ENCODE measurements at places on chromosomes 5 and 9.

DNA sequence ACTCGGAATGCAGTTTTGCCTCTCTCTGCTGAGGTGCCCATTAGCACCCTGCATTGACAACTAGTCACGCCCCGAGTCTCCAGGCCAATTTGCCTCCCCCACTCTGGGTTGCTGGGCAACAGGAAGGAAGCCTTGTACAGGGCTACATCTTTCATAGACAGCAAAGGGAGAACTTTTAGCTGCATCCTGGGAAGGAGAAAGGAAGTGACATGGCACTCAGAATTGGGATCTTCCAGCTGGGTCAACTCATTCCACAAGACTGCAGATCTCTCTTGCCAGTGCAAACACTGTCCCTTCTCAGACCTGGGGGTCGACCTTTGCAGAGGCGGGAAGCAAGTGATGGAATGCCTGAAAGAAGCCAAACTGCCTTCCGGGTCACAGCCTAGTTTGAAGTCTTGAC is 282.0 kb downstream of the SLIT3 start:
- no peak for DNase-seq

DNA sequence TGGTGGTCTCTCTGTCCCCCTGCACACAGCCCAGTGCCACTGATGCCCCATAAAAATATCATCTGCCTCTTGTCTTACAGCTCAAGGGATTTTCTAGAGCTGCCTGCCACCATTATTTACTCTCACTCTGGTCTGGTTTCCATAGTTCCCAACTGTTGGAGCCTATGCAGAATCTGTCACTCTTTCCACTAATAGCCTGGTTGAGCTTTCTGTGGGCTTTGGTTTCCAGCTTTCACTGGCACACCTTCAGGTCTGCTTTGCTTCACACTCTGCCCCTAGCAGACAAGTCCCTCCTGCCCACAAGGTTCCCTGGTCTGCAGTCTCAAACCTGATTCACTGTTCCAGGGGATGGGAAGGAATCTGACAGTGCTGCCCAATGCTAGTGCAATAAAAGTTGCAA is 103.0 kb upstream of the FTMT start:
- DNase-seq: no peak

DNA sequence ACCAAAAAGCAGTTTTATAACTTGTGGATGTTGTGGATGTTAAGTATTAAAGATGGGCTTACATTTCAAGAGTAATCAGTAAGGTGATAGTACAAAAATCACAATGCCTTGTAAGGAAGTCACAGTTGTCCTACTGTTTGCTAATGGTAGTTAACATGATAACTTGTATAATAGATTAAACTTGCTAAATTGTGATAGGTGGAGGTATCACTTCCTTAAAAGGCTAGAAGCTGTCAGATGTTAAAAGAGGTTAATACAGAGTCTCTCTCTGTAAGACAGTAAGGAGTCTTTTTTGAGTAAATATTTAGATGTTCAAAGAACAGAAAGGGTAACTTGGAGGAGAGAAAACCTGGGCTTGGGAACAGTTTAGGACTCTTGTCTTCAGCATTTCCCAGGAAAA is 14.2 kb upstream of the MACIR start:
- DNase-seq: no peak

DNA sequence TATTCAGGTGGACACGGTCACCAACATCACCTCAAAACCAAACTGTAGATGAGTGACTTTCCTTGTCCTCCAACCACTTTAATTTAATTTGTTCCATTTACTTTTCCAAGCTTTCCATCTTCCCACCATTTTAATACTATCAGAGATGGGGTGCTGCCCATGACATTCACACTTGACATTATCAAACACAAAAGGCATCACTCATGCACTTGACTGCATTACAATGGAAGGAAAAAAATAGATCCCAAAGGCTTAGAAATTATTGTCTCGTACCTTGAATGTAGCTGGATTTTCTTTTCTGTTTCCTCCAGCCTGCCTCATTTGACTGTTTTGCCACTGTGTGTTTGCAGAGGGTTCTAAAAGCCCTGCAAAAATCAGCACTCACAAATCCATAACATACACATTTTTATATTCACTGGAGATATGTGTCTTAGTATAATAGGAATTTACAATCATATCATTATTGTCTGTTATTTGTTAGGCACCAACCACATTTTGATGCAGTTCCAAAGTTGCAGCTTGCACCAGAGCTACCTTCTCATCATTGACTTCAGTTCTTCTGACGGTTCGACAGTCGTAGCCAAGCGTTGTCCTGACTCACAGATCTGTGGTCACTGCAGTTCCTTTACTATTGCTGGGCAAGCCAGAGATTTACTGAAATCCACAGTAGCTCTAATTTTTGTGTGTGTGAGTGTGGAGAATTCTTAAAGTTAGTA is 712.3 kb upstream of the WWC1 start:
- DNase-seq: no peak

- no peak for DNase-seq
Measured at GRCh38 chr9:89039664-89040063, 48.4 kb downstream of the S1PR3 start.

- DNase-seq: no peak
Measured at GRCh38 chr5:4313138-4313537, 717.5 kb downstream of the IRX1 start.

DNA sequence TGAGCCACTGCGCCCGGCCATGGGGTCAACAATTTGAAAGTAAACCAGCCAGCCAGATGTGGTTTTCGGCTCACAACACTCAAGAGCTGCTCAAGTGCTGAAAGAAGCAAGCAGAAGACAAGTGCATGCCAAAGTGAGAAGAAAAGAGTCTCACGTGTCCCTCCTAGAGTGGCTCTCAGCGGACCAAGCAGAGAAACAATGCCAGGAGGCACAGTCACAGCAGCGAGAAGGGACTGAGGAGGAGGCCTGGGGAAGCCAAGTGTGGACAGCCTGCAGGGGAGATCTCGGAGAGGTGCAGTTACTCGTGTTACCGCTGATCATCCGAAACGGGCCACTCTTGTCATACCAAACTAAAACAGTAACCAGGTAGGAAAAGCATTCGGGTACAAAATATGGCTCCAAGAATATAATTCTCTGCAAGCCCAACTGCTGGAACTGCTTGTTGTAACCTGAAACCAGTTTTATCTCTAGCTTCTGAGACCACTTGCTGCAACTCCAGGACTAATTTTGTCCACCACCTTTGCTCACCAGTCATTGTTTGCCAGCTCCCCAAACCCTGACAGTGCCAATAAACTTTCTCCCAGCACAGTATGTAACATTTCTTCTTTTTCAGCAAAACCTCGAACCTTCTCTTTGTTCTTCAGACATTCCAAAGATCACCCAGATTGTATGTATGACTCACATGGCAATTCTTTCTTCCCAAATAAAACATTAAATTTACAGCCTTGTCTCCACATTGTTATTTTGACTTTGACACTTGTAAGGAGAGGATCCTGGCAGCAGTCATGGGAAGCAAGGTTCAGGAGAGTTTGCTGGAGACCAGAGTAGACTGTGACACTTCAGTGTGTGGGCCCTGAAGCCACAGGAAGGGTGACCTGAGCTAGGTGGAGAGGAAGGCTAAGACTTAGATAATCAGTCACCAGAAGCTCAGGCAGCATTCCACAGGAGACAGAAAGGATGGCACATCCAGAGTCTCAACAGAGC is 6.3 kb downstream of the SLC35D2 start:
- DNase-seq: no peak

DNA sequence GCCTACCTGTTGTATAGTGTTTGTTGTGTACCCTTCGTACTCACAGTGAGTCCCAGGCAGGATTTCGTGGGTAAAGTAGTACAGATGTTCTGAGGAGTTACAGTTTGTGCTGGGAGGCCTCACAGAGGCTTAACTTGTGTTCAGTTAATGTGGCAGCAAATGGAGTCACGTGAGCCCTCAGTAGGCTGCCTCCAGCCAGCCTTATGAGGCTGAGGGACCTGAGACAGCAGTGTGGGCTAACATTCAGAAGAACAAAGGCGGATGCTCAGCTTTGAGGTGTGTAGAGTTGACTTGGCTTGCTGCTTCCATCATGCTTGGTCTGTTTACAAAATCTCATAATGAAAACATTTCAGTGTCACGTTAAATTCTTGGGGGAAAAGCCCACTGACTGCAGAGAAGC is 118.1 kb downstream of the TRIO start:
- no peak for DNase-seq

GRCh38 chr5:167899490-167900070 is 391.9 kb upstream of the WWC1 start:
- DNase-seq: no peak

DNA sequence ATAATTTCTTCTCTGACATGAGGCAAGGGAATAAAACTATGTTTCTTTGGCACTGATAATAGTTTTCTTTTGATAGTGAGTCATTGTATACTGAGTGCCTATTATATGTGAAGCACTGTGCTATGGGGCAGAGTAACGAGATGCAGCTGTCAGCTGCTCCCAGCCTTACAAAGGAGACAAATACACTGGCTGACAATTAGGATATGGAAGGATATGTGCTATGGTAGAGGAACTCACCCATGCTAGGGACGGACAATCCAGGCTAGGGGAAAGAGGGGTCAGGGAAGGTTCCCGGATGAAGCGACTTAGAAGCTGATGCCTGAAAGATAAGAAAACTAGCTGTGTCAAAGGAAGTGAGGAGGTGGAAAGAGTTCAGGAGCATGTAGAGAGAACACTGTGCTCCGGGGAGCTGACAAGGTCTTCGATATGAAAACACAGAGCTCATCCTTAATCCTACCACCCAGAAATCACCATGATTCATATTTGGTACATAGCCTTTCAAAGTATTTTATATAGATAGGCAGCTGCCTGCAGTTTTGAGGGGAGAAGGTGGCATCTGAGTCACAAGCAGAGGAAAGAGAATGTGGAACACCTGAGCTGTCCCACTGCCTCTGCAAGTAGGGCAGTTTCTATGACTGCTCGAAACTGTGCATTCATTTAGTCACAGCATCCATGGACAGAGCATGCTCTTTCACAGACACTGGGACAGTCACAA is 12.1 kb downstream of the BSPRY start:
- no peak for DNase-seq

- DNase-seq: no peak
Measured at GRCh38 chr5:36305571-36306326, 4.0 kb upstream of the RANBP3L start.

GRCh38 chr5:134063188-134063820 is 51.2 kb upstream of the TCF7 start:
- no peak for DNase-seq

- no peak for DNase-seq
Measured at GRCh38 chr5:73192370-73192769, 19.4 kb downstream of the TMEM174 start.

DNA sequence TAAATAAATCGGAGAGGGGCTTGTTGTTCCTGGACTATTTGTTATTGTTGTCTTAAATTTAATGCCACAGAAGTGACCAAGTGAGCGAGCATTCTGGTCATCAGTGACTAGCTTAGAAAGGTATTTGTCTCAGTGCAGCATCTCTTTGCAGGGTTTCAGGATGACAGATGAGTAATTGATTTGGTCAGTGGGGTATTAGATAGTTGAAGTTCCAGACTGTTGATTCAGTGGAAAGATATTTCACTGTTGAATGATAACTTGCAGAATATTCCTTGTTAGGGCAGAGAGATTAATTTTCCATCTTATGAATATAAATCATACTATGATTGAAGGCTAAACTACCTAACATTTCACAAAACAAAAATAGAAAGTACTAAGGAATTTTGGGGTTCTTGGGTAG is 122.4 kb downstream of the TRIO start:
- no peak for DNase-seq

GRCh38 chr5:139689631-139690063 is 41.5 kb downstream of the CXXC5 start:
- no peak for DNase-seq

DNA sequence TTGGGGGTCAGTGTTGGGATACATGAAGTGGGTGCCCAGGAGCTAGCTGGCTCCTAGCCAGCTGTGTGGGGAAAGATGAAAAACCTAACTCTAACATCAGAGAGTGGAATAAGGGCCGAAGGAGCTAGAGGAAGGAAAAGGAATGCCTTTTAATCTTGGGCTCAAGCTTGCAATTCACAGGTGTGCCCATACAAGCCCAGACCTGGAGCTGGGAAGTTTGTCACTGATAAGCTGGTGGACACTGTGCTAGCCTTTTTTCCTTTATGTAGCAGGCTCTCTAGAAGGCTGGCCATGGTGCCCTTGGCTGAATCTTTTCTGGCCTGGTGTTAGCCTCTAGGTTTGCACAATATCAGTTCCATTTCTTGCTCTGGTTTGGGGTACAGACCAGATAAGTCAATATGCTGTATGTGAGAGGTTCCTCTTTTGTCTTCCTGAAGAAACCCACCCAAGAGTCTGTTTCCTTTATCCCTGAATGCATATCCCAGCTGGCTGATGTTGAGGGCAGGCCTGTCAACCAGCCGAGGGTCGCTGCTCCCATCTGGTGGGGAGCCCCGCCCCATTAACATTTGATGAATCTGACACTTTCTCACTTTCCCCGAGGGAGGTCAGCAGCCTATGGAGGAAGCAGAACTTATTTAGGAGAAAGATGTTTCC is 92.4 kb upstream of the CXCL14 start:
- no peak for DNase-seq
